Right atrium auricular region (tissue), 2 donors: ENCODE measurements at places on chromosomes 2 and 18. TPM values are rescaled to one million over a fixed set of nuclear protein-coding genes. Genes with fewer than 3 reads are reported as not detected.

The PJVK gene
- 2.4 TPM for total RNA-seq

The NXPH2 gene
- 0.48 TPM for total RNA-seq

The OSR1 gene
- total RNA-seq, result 12.5 TPM

The KRTCAP3 gene
- total RNA-seq, result not detected

The NT5DC4 gene
- not detected for total RNA-seq

The MOGAT1 gene
- total RNA-seq, result not detected

The EFR3B gene
- 2.6 TPM for total RNA-seq

The ASXL3 gene
- total RNA-seq, result 4.8 TPM
